ENCODE measurements at places on chromosomes 2 and 18. TPM values are rescaled to one million over a fixed set of nuclear protein-coding genes. Genes with fewer than 3 reads are reported as not detected.

GRCh38 chr2:21010813-21011439, 32.9 kb downstream of the APOB start:
- no peak overlapping the region for H3K4me3 ChIP-seq
- no peak overlapping the region for H3K27ac ChIP-seq

DNA sequence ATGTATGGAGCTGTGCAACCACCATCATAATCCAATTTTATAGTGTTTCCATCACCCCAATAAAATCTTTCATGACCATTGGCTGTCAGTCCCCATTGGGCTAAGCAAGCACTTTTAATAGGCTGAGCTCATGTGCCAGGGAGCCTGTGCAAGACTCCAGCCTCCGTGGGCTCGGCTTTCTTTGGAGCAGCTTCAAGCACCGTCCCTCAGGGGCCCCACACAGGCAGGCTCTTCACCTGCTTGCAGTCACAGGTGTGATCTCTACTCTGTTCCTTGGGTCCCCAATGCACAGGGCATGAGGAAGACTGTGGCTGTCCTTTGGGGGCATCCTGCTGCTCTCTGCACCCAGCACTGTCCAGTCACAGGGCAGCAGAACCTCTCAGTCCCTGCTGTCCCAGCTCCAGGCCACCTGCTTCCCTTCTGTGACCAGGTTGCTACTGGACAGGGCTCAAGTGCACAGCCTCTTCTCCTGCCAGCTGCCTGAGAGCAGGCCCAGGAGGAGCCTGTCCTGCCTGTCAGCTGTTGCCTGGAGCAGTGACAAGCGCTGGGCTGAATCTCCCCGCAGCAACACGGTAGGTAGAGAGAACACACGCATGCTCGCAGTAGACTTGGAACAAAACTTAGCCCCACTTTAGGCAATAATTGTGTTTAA, 40.7 kb upstream of the TMEM131 start:
- no peak for DNase-seq
- no peaks in the 10 kb centered on the region for H3K4me1 ChIP-seq
- no peak overlapping the region for H3K27ac ChIP-seq
- no peaks in the 10 kb centered on the region for H3K36me3 ChIP-seq

IKZF2 gene
- total RNA-seq: 10.0 TPM

DNA sequence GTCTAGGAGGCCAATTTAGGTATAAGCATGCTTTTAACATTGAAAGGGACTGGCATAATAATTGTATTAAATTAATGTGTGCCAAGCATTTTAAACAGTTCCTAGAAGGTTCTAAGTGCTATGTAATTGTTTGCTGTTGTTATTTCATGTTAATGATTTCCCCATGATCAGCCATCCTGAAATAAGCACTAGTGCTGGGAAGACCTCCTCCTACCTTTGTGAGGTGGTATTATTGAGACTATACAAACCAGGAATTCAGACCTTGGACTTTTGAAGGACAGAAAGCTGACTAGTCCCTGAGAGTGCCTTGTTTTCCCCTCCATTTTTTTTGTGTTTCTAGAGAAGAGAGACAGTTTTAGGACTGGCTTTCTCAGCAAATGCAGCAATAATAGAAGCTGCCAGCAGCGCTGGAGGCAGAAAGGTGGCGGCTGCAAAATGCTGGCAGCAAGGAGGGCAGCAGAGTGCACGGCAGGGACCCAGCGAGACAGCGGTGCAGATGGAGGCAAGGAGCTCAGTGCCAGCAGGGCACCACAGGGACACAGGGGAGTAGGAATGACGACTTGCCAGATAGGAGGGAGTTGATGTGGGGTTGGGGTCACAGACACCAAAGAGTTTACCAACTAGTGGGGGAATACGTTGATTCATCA, 25.3 kb downstream of the NABP1 start:
- no peaks in the 10 kb centered on the region for H3K4me1 ChIP-seq
- DNase-seq: no peak
- H3K4me3 ChIP-seq: no peak overlapping the region
- H3K36me3 ChIP-seq: no peaks in the 10 kb centered on the region
- no peaks in the 10 kb centered on the region for H3K27me3 ChIP-seq
- no peak overlapping the region for H3K27ac ChIP-seq

- no peak overlapping the region for H3K27ac ChIP-seq
- no peaks in the 10 kb centered on the region for H3K36me3 ChIP-seq
- no peaks in the 10 kb centered on the region for H3K27me3 ChIP-seq
These were observed 27.0 kb upstream of the MTX2 start for GRCh38 chr2:176242276-176242675.

GRCh38 chr2:149329489-149330126, 779 bp upstream of the LYPD6 start:
- H3K4me1 ChIP-seq: no peaks in the 10 kb centered on the region
- no peak for DNase-seq
- H3K27me3 ChIP-seq: peaks cover 9% of the 10 kb centered on the region
- no peak overlapping the region for H3K27ac ChIP-seq

DNA sequence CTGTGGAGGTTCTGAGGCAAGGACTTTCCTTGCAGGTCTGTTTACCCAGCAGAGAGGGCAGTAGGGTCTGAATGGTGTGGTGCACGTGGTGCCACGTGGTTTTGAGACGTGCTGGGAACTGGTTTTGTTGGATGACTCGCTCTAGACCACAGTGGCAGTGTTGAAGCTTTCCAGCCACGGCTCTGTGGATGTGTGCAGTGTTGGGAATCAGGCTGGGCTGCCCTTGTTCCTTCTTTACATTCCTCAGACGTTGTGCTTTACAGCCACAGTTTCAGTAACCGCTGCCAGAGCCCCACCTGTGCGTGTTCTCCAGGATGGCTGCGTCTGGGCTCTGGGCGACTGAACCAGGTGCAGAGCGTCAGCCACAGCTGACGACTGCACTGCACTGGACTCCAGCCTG, 8.2 kb downstream of the CTDP1 start:
- H3K27me3 ChIP-seq: no peaks in the 10 kb centered on the region
- no peaks in the 10 kb centered on the region for H3K36me3 ChIP-seq
- no peak overlapping the region for H3K4me3 ChIP-seq
- no peak for DNase-seq
- H3K27ac ChIP-seq: no peak overlapping the region
- peaks cover 34% of the 10 kb centered on the region for H3K4me1 ChIP-seq

DNA sequence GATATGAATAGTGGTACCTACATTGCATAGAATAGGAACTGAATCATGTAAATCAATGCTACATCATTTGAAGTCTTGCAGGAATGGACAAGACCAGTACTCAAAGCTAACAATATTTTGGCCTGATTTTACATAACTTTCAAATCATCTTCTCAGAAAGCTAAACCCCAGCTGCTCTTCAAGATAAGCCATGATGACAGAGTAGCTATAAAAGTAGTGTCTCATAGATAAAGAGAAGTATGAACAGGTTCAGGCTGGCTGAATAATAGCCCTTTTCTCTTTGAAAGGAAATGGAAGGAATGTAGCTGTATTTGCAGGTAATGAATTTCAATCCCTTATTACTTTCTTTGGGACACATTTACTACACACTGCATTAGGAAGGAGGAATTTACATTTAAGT, 28.2 kb downstream of the TSPYL6 start:
- no peaks in the 10 kb centered on the region for H3K36me3 ChIP-seq
- no peak overlapping the region for H3K4me3 ChIP-seq
- no peaks in the 10 kb centered on the region for H3K27me3 ChIP-seq
- no peaks in the 10 kb centered on the region for H3K4me1 ChIP-seq

AQP4 gene
- total RNA-seq: not detected

RHOB gene
- total RNA-seq: 27.4 TPM

- H3K27me3 ChIP-seq: no peaks in the 10 kb centered on the region
- H3K4me1 ChIP-seq: no peaks in the 10 kb centered on the region
- DNase-seq: no peak
- H3K36me3 ChIP-seq: no peaks in the 10 kb centered on the region
These were observed 60.7 kb upstream of the RAPGEF4 start for GRCh38 chr2:172674968-172675303.

- H3K4me3 ChIP-seq: no peak overlapping the region
- DNase-seq: no peak
- no peaks in the 10 kb centered on the region for H3K4me1 ChIP-seq
- no peaks in the 10 kb centered on the region for H3K27me3 ChIP-seq
- no peaks in the 10 kb centered on the region for H3K36me3 ChIP-seq
These were observed 7.0 kb downstream of the CTIF start for GRCh38 chr18:48545757-48546321.

DNA sequence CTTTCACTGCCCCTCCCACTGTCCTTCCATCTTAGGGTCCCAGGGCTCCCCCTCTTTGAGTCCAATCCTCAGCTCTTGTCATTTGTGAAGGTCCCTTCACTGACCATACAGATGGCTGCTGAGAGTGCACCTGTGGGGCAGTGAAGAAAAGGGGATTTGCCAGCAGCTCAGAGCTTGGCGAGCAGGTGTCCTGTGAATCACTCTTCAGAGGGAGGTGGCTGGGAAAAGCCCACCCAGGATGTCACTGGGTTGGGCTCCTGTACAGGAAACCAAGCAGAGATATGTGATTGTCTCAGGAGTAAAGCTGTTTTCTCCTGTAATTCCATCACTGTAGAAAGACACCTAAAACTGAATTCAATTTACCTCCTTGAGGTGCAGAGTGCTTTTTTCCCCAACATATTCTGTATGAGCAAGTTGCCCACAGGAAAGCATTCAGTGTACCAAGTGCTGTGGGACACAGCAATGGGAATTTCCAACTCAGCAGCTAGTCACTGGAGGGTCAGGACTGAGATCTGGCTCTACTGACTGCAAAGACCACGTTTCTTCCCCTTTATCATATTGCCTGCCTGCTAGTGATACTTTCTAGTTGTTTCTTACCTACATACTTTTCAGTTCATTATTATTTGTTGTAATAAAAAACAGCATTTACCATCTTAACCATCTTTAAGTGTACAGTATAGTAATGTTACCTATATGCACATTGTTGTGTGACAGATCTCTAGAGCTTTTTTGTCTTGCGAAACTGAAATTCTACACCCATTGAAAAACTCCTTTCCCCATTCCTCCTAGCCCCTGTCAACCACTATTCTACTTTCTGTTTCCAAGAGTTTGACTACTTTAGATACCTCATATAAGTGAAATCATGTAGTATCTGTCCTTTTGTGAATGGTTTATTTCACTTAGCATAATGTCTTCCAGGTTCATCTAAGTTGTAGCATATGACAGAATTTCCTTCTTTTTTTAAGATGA, 239.1 kb downstream of the TSN start:
- no peak overlapping the region for H3K27ac ChIP-seq
- no peaks in the 10 kb centered on the region for H3K4me1 ChIP-seq
- no peak for DNase-seq
- no peaks in the 10 kb centered on the region for H3K36me3 ChIP-seq
- H3K27me3 ChIP-seq: no peaks in the 10 kb centered on the region

- H3K27me3 ChIP-seq: peaks cover 6% of the 10 kb centered on the region
- no peak overlapping the region for H3K27ac ChIP-seq
- DNase-seq: peak; percentile 79
- H3K4me1 ChIP-seq: peaks cover 20% of the 10 kb centered on the region
These were observed 1.0 kb upstream of the NFATC1 start for GRCh38 chr18:79394534-79395307.

- H3K27me3 ChIP-seq: no peaks in the 10 kb centered on the region
- no peaks in the 10 kb centered on the region for H3K36me3 ChIP-seq
- H3K4me3 ChIP-seq: no peak overlapping the region
- H3K4me1 ChIP-seq: no peaks in the 10 kb centered on the region
- DNase-seq: no peak
These were observed 85.1 kb upstream of the ATL2 start for GRCh38 chr2:38462121-38462661.

DNA sequence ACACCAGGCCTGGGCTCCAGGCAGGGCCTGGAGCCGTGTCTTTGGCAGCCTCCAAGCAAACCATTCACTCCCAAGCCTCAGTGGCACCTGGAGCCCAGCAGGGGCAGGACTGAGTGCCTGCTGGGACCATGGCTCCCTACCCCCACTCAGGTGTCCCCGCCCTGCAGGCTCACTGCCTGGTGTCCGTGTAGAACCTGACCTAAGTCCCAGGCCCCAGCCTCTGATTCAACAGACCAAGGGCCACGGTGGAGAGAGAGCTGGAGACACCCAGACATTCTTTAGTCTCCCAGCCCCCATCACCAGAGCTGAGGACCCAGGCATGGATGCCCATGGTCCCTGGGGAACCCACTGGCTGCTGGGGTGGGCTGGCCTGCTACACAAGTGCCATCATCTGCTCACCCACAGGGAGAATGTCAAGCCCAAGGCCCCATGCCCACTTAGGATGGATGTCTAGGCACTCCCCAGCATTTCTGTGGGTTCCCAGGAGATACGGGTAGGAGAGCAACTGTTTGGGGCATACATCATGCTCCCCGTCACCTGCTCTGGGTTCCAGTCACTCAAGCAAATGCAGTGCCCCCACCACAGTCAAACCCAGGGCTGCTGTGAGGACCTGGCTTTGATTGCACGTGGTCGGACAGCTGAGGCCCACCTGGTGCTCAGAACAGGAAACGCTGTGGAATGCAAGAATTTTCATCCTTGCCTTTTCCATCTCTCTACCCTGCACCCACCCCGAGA, 42.9 kb upstream of the ATG16L1 start:
- no peak overlapping the region for H3K27ac ChIP-seq
- no peak overlapping the region for H3K4me3 ChIP-seq

DNA sequence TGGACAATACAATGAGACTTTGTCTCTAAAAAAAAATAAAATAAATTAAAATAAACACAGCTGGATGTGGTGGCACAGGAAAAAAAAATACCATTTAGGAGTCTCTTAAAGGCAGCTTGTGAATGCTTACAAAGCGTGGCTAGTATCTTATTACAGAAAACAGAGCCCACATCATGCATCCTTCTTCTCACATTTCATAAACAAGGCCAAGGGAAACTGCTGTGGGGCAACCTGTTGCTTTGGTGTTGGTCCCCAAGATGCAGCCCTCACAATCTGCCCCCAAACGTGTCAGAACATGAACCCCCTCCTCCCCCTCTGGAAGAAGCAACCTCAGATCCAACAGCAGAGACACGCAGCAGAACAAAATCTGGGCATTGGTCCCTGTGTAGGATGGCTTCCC, 2.6 kb downstream of the SLC14A1 start:
- H3K27me3 ChIP-seq: no peaks in the 10 kb centered on the region
- no peak overlapping the region for H3K4me3 ChIP-seq
- H3K36me3 ChIP-seq: no peaks in the 10 kb centered on the region
- DNase-seq: no peak
